GM23338 (cell line): ENCODE measurements at places on chromosomes 4 and X. TPM values are rescaled to one million over a fixed set of nuclear protein-coding genes. Genes with fewer than 3 reads are reported as not detected.

- no peak for DNase-seq
Measured at GRCh38 chr4:148173397-148174017, 268.7 kb downstream of the NR3C2 start.

Gene JCHAIN
- not detected in 2 replicates for total RNA-seq

Gene FAAH2
- total RNA-seq: 6.0 and 11.4 TPM in 2 replicates

- no peak for DNase-seq
Measured at GRCh38 chr4:15986907-15987306, 23.9 kb upstream of the FGFBP2 start.

DNA sequence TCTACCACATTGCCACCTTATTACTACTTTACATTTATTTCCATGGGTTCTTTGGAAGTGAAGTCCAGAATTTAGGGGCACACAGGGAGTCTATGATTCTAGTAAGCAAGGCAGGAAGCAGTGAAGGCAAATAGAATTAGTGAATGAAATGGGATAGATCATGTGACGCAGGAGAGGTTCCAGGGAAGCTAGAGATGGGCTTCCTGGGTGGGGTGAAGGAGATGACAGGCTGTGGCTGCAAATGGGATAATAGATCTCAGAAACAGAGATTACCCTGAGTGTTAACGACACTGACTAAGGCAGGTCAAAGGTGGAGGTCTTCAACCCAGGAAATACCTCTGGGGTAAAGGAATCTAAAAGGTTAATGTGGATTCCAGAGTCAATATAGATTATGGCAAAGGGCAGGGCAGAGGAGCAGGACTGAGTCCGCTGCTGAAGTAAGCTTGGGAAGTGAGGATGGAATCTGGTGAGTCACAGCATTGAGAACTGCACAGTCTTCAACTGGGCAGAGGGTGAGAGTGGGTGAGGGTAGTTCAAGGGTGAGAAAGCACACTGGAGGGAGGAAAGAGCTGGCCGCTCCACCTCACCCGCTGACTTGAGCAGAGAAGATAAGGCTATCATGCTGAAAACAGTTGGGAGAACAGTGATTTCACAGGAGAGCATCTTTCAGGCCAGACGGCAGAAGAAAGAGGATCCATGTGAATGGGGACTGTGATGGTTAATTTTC, 70.8 kb downstream of the ANXA3 start:
- DNase-seq: no peak

- DNase-seq: no peak
Measured at GRCh38 chr4:168883513-168883912, 126.5 kb downstream of the CBR4 start.
